ENCODE measurements at places on chromosomes 5 and 9.

GRCh38 chr5:6745706-6746222 lies 32.5 kb downstream of the TENT4A start:
- no peak for DNase-seq

- no peak for DNase-seq
Observed at GRCh38 chr9:4780651-4781050, 12.1 kb upstream of the RCL1 start.

DNA sequence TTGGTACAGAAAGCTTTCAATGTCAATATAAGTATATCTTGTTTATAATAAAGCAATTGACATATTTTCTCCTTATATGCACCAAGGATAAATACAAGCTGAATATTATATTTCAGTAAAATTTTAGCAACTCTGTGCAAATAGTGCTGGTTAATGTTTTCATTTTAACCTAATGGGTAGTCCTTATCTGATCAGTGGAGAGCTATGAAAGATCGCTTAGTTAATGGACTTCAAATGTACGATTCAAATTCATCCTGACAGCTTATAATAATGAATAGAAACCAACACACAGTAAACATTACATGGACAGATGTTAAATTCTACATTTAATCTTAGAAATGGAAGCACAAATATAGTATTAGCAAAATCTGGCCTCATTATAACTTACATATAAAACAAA lies 1495.2 kb upstream of the C9orf72 start:
- DNase-seq, result no peak

- DNase-seq, result no peak
Observed at GRCh38 chr5:169527066-169527465, 56.5 kb upstream of the SPDL1 start.

GRCh38 chr5:159243385-159243784 lies 19.7 kb upstream of the UBLCP1 start:
- no peak for DNase-seq

GRCh38 chr5:172223901-172224873 lies 30.2 kb downstream of the EFCAB9 start:
- peak; percentile 83 for DNase-seq

- no peak for DNase-seq
Observed at GRCh38 chr5:16889972-16890519, 46.0 kb downstream of the MYO10 start.

DNA sequence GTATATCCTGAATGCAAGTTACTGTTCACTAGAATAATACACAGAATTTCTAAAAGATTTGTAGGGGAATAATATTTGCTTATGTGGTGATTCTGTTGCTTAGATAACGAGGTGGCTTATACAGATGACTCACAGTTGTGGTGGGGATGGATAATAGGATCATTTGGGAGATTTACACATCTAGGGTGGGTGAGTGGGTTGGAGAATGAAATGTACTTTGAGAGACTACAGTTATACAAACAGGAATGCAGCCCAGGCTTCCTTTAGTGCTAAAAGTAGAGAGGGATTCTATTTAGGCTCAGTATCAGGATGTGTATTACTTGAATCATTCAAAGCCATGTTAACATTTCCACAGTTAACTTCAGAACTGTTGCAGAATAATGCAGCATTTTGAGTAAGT lies 1.8 kb downstream of the CTXN3 start:
- no peak for DNase-seq

GRCh38 chr5:74761241-74761640 lies 5.7 kb downstream of the GFM2 start:
- no peak for DNase-seq

GRCh38 chr9:132356324-132356924 lies 1.6 kb upstream of the SETX start:
- DNase-seq, result no peak

DNA sequence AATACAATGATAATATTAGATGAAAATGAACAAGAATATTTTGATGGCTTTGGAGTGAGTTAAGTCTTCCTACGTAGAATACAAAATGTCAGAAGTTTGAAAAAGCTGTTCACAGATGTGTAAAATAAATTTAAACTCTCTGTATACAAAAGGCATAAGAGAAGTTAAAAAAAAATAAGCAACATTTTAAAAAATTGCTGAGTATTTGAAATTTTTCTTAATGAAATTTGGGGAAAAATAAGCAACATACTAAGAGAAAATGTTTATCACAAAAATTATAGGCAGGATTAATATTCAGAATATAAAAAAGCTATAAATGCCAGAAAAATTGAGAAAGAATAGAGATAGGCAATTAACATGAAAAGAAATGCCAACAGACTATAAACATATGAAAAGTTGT lies 470.7 kb upstream of the TRPC7 start:
- no peak for DNase-seq

GRCh38 chr5:65620021-65620420 lies 4.1 kb downstream of the TRIM23 start:
- no peak for DNase-seq

DNA sequence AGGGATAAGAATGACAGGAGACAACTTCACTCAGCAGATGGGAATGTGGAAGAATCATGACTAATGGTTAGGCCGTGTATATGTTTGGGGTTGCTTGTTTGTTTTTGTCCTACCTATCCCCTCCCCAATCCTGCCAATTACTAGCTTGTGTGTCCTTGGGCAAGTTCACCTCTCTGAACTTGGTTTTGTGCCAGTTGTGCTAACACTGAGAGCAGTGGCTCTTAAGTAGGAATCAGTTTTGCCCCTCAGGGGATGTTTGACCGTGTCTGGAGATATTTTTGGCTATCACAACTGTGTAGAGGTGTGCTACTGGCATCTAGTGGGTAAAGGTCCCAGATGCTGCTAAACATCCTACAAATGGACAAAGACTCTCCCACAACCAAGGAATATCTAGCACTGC lies 287.0 kb downstream of the DMRT2 start:
- DNase-seq, result no peak

- DNase-seq, result no peak
Observed at GRCh38 chr5:15442193-15442570, 57.8 kb upstream of the FBXL7 start.

DNA sequence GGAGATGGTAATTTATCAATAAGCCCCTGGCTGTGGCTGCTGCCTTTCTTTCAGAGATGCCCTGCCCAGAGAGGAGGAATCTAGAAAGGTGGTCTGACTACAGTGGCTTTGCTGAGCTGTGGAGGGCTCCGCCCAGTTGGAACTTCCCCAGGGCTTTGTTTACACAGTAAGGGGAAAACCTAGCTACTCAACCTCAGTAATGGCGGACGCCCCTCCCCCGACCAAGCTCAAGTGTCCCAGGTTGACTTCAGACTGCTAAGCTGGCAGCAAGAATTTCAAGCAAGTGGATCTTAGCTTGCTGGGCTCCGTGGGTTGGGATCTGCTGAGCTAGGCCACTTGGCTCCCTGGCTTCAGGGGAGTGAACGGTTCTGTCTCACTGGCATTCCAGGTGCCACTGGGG lies 865.4 kb upstream of the ACO1 start:
- peak; percentile 19 for DNase-seq

Measured in stimulated activated CD4-positive, alpha-beta T cell treated with anti-CD3 and anti-CD28 coated beads, Interleukin-1b, Interleukin-23, amount 100 ng/mL, for 48 hours (primary cell).